ENCODE measurements at places on chromosomes 7 and 10.

- DNase-seq, result no peak
These were observed 50.8 kb upstream of the ZMIZ1 start for GRCh38 chr10:79017882-79018520.

GRCh38 chr7:107353701-107354100 lies 116.2 kb upstream of the GPR22 start:
- DNase-seq, result no peak

GRCh38 chr7:106060394-106060920 lies 51.7 kb downstream of the SYPL1 start:
- no peak for DNase-seq

GRCh38 chr10:89242345-89242684 lies 9.3 kb downstream of the LIPA start:
- no peak for DNase-seq

GRCh38 chr7:81162234-81162633 lies 243.4 kb upstream of the SEMA3C start:
- no peak for DNase-seq

GRCh38 chr7:135194494-135195095 lies 16.7 kb downstream of the WDR91 start:
- DNase-seq, result no peak

- no peak for DNase-seq
These were observed 3.9 kb upstream of the SPAG6 start for GRCh38 chr10:22341190-22341925.

DNA sequence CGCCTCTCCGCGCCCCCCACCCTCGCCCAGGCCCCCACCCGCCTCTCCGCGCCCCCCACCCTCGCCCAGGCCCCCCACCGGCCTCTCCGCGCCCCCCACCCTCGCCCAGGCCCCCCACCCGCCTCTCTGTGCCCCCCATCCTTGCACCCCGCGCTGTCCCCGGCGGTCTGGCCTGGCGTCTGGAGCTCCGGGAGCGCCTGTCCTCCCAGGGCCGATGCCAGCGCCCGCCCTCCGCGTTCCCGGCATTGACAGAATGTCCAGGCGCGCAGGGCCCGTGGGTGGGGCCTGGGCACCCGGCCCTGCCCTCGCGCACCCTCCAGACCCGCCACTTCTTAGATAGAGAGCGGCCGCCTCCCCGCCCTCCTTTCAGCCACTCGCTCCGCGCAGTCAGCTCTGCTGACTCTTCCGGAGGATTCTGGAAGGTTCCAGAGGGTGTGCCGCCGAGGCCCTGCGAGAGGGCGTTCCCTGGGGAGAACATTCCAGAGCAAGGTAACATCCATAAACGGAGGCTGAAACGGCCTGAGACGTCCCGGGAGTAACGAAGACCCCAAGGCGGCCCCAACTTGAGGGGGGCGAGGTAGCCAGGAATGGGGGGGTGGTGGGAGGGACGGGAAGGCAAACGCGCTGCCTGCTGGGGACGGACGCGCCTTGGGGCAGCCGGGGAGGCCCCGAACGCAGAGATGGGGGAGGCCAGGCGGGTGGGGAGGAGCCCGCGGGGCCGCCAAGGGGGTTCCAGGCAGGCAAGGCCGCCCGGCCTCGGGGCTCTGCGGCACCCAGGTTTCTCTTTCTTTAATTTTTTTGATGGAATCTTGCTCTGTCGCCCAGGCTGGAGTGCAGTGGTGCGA lies 117.8 kb downstream of the DYNC2I1 start:
- no peak for DNase-seq

- no peak for DNase-seq
These were observed 47.6 kb downstream of the POT1 start for GRCh38 chr7:124881981-124882380.

- DNase-seq, result no peak
These were observed 107.7 kb downstream of the CPEB3 start for GRCh38 chr10:92183199-92183598.

Data from hematopoietic multipotent progenitor cell treated with erythropoietin and hydrocortisone succinate and interleukin-3 and kit ligand, for 15 days (in vitro differentiated cells).